ENCODE measurements at places on chromosomes 4 and X. TPM values are rescaled to one million over a fixed set of nuclear protein-coding genes. Genes with fewer than 3 reads are reported as not detected.

DNA sequence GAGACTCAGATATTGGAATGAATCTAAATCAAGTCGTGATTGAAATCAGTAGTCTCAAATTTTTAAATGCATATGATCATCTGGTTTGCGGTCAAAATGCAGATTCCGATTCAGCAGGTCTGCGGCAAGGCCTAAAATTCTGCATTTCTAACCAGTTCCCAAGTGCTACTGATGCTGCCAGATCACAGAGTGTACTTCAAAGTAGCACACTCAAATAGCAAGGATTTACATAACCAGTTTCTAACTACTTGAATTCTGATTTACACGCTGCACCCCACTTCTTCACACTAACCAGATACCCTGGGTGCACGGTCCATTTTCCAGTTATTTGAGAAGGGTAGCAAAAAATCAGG is 752 bp downstream of the MBTPS2 start:
- no peak for DNase-seq
- peaks cover 14% of the 10 kb centered on the region for H3K4me1 ChIP-seq
- H3K4me3 ChIP-seq = peak overlapping the region; percentile 80

Gene MAGED1
- 61.7 TPM for total RNA-seq

Gene SLC26A1
- total RNA-seq = not detected

DNA sequence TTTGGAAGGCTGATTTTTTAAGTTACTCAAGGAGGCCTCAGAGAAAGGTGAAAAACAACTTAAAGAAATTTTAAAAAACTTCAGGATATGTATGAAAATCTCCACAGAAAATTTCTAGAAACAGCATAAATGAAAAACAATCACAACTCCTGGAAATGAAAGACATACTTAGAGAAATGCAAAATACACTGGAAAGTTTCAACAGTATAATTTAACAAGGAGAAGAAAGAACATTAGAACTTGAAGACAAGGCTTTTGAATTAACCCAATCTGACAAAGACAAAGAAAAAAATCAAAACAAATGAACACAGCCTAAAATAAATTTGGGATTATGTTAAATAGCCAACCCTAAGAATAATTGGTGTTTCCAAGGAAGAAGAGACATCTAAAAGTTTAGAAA is 300.5 kb downstream of the ANTXR2 start:
- H3K4me1 ChIP-seq = no peaks in the 10 kb centered on the region
- no peak overlapping the region for H3K27ac ChIP-seq
- no peaks in the 10 kb centered on the region for H3K36me3 ChIP-seq
- H3K27me3 ChIP-seq = no peaks in the 10 kb centered on the region
- no peak for DNase-seq

Gene MAPK10
- 4.0 TPM for total RNA-seq

All from left ventricle myocardium inferior (tissue), 1 donor.